ENCODE measurements at places on chromosomes 6 and 20.

- DNase-seq = no peak
Measured at GRCh38 chr6:115681978-115682775, 378.5 kb downstream of the FRK start.

DNA sequence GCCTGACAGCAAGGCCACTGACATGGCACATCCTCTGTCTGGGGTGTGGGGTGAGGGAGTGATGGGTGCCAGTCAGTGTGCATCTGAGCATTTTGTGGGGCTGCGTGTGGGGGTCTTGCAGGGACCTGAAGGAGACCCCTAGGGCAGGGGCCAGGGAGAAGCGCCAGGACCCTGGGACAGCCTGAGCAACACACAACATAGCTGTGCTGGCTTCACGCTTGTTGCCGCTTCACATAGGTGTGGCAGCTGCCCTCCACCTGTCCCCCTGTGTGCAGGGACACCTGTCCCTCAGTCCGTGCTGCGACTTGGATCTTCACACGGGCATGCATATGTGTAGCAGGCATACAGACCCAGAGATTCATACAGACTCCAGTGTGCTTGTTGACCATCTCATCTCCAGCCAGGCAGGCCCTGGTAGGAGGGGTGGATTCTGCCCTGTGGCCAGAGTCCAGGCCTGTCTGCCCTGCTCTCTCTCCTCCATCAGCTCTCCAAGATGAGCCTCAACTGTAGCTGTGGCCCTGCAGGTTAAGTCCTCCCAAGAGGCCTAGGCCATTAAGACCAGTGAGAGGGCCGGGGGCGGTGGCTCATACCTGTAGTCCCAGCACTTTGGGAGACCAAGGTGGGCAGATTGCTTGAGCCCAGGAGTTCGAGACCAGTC lies 3.2 kb upstream of the NPBWR2 start:
- DNase-seq = no peak

DNA sequence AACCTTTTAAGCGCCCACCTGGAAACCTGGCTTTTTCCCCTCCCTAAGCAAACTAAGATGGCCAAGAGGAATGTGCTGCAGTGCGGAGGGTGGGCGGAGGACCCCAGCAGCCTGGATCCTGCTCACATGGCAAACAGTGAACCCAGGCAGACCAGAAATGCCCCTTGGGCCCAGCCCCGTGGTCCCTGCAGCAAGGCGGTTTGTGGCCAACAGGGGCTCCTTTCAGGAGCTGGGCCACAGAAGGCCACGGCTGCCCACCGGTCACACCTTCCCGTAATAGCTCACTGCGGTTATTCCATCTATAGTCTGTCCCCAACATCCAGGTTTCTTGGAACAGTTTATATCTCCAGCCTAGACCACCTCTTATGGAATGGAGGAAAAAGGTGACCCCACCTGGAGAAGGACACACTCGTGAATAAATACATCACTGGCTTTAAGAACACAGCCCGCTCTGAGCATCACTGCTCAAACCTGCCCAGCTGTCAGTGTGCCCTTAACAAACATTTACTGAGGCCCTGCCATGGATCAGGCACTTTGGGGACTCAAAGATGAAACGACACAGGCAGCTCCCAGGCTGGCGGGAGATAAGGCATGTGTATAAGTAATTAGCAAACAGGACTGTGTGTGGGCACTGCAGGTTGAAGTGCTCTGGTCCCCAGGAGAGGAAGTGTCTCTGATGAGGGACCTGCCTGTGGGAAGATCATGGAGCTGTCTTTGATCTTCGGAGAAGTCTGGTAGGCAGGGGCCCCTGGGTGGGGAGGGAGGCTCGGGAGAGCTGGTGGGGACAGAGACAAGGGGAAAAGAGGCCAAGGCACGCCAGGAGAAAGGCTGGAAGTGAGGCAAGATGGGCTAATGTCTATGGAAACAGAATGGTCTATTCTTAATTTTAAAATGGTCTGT lies 3.2 kb upstream of the TUBB1 start:
- no peak for DNase-seq

DNA sequence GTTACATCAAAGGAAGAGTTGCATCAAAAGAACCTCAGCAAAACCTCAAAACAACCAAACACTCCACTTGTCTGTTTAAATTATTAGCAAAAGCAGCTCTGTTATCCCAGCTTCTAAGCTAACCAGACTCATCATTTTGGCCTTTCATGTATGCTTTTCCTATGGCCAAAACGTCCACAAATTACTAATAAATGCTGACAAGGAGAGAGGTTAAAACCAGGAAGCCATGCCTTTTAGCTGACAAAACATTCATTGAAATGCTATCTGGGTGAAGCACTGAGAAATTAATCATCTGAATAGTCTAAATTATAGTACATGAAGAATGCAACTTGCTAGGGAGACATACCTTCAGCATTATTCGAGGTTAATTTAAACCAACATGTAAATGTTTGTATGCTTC lies 80.6 kb downstream of the LAMA2 start:
- DNase-seq = no peak

DNA sequence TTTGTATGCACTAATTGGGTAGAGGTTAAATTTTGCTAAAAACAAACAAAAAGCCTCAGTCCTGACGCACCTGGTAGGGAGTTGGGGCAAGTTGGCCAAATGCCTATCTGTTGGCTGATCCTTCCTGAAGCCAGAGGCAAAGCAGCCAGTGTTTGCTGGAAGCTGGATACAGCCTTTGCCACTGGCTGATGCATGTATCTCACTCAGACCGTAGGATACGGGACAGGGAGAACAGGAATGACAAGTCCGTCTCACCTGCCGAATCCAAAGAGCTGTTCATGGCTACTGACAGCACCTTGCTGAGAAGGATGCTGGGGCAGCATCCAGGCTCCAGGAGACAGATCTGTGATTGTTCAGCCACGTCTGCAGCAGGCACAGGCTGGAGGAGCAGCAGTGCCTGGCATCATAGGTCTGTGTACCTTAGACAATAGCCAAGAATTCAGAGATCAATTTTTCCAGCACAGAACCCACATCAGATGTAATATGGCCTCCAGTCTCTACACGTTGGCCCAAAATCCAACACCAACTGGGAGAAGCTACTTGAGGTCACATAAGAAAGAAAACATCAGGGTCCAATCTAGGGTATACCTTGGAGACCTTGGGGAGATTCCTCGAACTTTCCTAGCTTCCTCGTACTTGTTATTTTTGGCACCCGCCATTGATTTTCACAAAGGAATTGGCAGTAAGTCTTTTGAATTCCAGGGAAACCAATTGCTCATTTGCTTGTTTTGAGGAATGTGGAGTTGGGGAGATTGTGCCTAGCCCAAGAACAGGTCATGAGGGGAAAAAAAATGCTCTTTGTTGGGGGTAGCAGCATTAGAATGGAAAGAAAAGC lies 108.5 kb upstream of the ARMC2 start:
- no peak for DNase-seq

- DNase-seq = no peak
Measured at GRCh38 chr6:141618180-141618581, 514.5 kb upstream of the GJE1 start.

- DNase-seq = no peak
Measured at GRCh38 chr6:45576648-45577624, 199.2 kb upstream of the SUPT3H start.

- no peak for DNase-seq
Measured at GRCh38 chr20:50272030-50272723, 81.5 kb downstream of the CEBPB start.

DNA sequence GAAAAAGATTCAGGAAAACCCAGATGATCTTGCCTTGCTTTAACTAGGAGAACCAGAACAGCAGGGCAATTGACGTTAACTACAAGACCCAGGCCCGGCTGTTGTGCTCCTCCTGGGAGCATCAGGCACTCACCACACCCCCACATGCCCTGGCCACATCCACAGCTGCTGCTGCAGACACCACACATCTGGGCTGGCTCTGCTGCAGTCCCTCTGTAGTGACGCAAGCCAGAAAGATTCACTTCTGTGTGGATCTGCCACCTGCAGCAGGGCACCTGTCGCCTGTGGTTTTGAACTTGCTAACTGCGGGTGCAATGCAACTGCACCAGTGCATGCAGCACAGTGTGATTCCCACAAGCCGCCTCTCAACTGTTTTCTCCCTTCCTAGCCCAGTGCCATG lies 228.8 kb downstream of the SYNDIG1 start:
- no peak for DNase-seq

GRCh38 chr6:76612954-76613353 lies 540.5 kb upstream of the IMPG1 start:
- DNase-seq = peak; percentile 81

- no peak for DNase-seq
Measured at GRCh38 chr6:71383901-71384489, 95.4 kb downstream of the OGFRL1 start.

GRCh38 chr20:51425347-51426106 lies 117.0 kb downstream of the NFATC2 start:
- no peak for DNase-seq

DNA sequence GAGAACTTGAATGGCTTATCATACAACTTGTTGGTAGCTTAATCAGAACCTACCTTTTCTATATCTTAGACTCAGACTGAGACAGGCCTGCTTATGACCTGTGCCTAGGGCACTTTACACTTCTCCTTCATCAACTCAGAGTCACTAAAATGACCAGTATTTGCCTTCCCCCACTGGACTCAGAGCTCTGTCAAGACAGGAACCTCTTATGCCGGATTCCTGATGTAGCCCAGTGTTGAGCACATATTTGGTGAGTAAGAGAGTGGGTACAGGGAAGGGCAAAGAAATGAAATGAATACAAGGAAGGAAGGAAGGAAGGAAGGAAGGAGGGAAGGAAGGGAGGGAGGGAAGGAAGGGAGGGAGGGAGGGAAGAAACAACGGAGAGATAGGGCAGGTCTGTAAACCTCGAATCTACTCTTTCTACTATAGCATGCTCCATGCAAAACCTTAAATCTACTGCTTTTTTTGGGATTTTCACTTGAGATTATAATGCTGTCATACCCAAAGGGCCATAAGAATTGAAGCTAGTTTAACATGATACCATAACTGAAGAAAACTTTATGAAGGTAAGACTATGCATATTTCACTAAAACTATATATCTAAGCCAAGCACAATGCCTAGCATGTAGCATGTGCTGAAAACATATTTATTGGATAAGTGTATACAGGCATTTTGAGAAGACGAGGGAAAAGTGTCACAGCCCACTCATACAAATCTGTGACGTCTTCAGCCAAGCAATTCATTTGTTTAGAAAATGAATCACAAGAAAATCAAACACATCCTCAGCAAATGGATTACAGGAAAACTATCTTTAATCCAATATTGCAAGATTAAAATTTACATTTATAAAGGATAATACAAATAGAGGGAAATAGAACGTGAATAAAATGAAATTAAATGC lies 89.9 kb downstream of the RFX6 start:
- DNase-seq = no peak

DNA sequence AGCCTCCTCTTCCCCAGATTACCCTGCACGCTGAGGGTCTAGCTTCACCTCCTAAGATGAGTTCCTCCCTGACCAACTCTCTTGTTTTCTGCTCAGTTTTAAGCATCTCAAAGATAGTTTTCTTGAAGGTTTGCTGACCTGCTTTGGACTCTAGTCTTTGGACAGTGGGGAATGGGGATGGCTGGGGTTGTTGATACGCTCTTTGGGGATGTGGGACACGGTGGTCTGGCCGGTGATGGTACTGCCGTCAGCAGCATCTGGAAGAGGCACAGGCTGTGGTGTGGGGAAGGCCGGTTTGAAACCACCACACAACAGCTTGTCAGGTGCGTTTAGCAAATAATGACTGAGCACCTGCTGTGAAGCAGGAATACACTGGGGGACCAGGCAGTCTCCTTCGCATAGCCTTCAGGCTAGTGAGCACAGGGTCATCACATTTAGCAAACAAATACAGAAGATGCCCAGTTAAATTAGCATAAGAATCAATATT lies 94.1 kb downstream of the TMEM242 start:
- DNase-seq = peak; percentile 44
